ENCODE measurements at places on chromosomes 2 and 18.

DNA sequence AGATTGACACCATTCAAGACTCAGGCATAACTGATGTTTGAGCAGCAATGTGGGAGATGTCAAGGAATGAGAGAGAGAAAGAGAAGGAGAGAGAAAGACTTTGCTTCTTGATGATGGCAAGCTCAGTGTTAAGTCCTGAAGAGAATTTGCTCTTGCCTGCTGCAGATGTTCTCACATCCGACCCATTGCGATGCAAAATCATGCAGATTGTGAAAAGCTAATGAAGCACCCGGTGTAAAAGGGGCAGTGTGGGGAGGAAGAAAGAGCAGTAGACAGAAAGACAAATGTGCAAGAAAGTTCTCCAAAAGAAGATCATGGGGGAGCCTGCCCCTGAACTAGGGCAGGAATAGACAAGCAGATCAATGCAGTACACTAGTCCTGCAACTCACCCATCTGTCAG, 57.7 kb downstream of the EMX1 start:
- DNase-seq, result no peak

DNA sequence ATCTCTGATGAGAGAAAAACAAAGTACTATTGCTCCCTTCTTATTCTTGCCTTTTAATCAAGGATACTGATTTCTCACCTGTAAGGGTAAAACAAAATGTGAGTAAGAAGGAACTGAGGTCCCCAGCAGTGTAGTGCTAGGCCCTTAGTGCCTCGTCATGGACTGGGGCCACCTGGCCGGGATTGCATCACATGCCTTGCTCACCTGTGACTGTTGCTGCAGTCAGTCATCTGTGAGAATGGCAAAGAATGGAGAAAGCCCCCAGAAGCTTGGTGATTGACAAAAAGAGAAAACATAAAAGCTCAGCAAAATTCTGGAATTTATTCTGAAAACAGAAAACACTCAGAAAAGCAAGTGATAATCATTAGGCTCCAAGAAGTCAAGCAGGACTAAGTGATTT, 63.4 kb downstream of the SPATS2L start:
- DNase-seq, result no peak

- no peak for DNase-seq
Observed at GRCh38 chr2:219056896-219057708, 3.6 kb downstream of the IHH start.

DNA sequence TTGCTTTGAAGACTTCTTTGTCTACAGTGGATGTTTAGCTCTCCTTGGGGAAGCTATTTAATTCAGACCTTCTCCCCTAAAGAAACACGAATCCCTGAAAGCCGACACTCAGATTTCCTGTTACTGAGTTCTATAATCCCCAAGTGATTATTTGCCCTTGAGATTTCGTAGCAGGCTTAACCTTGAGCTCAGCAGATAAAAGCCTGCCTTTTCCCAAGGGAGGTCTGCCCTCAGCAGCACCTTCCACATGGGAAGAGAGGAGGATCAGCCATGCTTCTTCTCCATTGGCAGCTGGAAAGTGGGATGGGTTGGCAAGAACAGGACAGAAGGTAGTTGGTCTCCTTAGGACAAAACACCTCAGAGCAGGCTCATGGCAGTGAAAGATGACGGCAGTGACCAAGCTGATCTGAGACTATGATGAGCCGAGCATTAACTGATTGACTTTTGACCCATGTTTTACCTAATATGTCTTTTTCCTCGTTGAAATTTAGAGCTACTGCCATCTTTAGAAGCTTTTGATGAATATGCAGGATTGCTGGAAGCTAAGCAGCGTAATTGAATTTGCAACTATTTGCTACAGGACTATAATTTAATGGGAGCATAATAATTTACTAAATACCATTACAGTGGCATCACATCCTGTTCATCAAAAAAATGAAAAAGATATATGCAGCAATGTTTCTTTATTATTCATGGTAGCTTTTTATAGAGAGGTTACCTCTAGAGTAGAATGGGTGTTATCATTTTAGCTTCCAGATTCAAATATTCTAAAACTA, 511.1 kb upstream of the ID2 start:
- no peak for DNase-seq

- DNase-seq, result no peak
Observed at GRCh38 chr2:164569378-164569777, 51.9 kb downstream of the GRB14 start.

GRCh38 chr18:23536204-23536603, 32.9 kb downstream of the RMC1 start:
- no peak for DNase-seq

GRCh38 chr18:27685091-27685490, 491.8 kb downstream of the CDH2 start:
- DNase-seq, result no peak

GRCh38 chr18:22674272-22674671, 256.6 kb upstream of the CTAGE1 start:
- no peak for DNase-seq

- DNase-seq, result no peak
Observed at GRCh38 chr18:76265497-76266235, 229.4 kb downstream of the ZNF516 start.

DNA sequence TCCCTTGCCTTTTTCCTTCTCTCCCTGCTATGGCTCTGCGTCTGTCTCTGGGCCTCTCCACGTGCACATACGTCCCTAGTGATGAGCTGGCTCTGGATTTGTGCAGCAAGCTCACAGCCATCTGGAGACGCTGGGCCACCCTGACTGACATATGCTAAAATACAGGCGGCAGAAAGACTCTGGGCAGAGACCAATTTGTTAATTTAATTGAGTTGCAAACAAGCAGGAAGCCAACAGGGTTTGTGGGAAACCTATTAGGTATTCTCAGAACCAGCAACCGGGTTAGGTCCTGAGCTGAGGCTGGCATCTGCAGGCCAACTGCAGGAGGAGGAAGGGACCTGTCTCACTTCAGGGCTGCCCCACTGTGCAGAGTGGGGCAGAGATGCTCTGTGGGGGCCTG, 53.5 kb upstream of the SMAD2 start:
- no peak for DNase-seq

DNA sequence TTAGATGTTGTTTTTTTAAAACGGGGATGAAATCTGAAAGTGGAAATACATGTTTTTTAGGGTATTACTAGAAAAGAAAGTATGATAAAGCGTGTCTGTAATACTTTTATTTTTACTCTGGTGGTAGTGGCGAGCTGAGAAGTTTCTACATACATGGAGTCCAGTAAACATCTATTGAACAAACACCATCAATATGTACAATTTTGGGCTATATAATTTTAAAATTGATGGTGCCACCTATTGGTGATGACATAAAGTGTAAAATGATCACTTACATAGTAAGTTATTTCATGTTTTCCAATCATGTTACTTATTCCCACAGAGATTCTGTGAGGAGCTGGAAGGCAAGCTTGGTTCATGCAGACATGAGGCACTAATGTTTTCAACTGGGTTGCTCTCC, 31.5 kb upstream of the NFE2L2 start:
- no peak for DNase-seq

DNA sequence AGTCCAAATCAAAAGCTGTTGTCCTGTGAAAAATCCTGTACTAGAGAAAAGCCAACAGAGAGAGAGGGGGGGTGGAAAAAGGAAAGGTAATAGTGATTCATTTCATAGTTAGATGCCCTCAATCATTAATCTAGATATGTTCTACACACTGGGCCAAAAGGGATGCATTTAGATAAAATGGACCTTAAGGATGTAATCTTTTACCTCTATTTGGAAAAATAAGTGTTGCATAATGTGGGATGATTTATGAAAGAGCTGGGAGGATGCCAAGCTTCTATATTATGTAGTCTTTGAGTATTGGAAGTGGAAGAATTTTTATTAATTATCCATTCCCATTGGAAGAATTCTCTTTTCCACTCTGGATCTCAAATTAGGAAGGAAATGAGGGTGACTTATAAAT, 480.5 kb upstream of the ZEB2 start:
- DNase-seq, result no peak

DNA sequence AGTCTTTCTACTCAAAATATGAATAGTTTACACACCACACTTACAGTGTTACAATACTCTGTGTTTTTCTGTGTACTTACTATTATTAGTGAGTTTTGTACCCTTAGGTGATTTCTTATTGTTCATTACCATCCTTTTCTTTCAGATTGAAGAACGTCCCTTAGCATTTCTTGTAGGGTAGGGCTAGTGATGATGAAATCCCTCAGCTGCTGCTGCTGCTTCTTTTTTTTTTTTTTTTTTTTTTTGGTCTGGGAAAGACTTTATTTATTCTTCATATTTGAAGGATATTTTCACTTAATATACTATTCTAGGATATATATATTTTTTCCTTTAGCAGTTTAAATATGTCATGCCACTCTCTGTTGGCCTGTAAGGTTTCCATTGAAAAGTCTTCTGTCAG, 29.0 kb upstream of the SERPINB2 start:
- no peak for DNase-seq

GRCh38 chr2:218894151-218894879, 13.7 kb downstream of the WNT10A start:
- no peak for DNase-seq

- no peak for DNase-seq
Observed at GRCh38 chr2:60707750-60708371, 48.2 kb upstream of the PAPOLG start.

- no peak for DNase-seq
Observed at GRCh38 chr18:27540111-27540510, 355.0 kb upstream of the CHST9 start.

DNA sequence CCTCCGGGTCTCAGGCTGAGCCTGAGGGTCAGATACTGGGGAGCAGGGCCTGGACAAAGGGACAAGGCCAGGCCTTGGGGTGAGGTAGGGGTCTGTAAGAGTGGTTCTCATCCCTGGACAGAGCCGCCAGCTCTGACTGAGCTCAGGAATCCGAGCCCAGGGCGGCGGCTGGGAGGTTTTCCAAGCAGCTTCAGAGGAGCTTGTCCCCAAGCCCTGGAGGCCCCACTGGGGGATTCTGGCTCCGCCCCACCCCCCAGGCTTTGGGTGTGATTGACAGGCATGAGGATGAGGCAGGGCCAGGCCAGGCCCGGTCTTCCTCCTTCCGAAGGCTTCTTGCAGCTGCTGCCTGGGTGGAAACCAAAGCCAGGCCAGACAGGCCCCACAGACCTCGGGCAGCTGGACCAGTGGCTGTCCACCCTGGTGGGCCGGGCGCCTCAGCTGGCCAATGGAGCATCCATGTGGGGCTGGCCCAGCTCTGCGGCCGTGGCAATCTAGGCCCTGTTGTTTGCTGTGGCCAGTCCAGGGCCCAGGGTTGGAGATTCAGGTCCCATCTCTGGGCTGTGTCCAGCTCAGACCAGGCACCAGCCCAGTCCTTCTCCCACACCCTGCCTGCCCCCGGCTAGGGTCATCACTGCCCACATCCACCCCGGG, 23.1 kb upstream of the GPC1 start:
- DNase-seq, result no peak

GRCh38 chr18:32553174-32553573, 82.5 kb upstream of the GAREM1 start:
- no peak for DNase-seq

- DNase-seq, result no peak
Observed at GRCh38 chr2:169090133-169090820, 20.9 kb downstream of the DHRS9 start.

DNA sequence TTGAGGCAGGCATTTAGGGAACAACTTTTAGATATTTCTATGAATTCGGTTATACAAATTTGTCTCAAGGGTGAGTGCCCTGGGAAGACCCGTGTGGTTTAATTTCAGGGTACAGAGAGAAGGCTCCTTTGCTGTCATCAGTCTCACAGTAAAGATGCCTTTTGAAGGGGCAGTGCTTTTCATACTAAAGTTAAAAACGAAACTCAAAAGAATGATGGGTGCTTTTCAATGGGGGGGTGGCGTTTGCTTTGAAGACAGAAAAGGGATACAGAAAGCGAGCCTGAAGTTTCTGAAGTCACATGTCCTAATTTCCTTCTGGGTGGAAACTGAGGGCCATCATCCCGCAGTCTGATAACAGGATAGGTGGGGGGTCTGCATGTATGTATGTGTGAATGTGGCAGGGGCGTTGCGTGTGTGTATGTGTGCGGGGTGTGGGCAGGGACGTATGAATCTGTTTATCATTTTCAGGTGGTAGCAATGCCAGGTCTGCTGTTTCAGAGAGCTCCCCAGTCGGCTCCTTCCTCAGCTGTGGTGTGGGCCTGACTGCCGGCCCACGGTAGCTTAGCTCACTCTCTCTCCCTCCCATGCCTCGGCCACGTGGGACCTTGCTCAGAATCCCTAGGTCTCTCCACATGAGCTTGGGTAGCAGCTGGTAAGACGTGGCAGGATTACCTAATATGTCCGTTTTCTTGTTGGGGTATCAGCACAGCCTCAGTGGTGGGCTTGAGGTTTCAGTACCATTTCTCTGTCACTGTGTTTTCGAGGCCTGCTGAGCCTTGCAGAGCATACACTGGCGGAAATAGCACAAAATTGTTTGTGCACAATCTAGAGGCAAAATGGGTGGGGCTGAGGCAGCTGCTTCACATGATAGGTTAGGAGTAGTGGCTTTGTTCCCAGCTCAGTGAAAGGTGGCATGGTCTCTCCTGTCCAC, 32.7 kb downstream of the ARHGAP25 start:
- peak; percentile 45 for DNase-seq

DNA sequence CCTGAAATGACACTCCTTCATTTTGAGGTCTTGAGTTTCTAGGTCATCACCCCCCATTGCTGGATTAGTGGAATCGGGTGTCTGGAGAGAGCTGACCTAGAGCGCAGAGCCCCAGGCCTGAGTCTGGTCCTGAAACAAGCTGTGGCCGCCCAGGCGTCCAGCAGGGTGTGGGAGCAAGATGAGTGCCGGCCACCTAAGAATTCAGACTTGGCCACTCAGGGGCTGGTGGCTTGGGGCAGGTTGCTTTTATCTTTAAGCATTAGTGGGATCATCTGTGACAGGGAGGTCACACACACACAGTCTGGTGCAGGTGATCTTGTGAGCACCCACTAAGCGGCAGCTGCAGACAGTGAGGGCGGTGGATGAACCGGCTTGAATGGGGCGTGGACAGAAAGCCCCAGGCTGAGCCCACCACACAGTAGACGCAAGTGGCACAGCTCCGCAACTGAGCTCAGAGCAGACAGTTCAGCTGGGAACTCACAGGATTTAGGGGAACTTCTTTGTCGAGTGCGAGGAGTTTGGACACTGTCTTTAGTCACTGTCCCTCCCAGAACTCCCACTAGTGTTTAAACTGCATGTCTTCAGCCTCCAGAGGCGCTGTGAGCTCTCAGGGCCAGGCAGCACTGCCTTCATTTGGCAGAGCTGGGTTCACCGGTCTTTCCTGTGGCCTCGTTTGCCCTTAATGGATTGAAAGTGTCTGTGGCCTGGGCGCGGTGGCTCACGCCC, 21.5 kb downstream of the ITGB1BP1 start:
- DNase-seq, result no peak

GRCh38 chr18:49135877-49136276, 185.1 kb upstream of the SMAD7 start:
- DNase-seq, result no peak

GRCh38 chr2:172928756-172929155, 146.9 kb upstream of the MAP3K20 start:
- no peak for DNase-seq

DNA sequence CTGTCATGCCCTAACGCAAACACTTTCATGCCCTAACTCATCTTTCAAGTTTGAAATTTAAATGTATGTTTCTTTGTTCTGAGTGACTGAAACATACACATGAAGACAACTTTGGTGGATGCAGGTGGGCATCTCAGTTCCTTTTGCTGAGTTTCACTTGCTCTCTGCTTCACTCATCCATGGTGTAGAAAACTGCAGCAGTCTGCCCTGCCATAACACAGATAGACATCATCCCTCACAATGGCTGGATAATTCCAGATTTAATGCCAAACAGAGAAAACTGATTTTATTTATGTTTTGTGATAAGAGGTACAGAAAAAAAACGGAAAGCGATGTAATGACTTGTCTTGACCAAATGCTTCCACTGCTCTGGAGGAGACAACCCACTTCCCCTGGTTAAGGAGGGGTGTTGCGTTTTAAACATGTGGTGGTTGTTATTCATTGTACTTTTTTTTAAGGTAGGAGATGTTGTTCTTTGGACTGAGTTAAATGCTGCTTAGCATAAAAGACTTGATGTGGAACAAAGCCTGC, 70.4 kb downstream of the RHBDD1 start:
- DNase-seq, result no peak

All from activated CD4-positive, alpha-beta T cell treated with anti-CD3 and anti-CD28 coated beads for 4 hours (primary cell).